CD4-positive, CD25-positive, alpha-beta regulatory T cell (primary cell): ENCODE measurements at places on chromosomes 5 and 9. TPM values are rescaled to one million over a fixed set of nuclear protein-coding genes. Genes with fewer than 3 reads are reported as not detected.

DNA sequence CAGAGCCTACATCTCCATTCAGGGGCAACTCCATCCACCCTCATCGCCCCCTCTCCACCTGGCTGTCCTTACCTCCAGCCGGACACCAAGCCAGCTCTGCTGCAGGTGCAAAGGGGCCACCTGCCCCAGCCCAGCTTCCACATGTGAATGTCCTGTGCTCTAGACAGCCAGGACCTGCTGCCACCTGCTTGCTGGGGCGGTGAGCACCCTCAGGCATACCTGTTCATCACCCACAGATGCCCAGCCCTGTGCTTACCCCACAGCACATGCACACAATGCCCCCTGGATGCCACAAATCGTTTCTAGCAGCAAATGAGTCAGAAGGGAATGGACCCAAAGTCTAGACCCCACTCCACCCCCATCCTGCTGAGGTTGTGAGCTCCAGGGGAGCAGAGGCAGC, 13.3 kb upstream of the NKD2 start:
- H3K27me3 ChIP-seq, result no peaks in the 10 kb centered on the region
- no peak overlapping the region for H3K27ac ChIP-seq
- no peaks in the 10 kb centered on the region for H3K36me3 ChIP-seq
- no peak for DNase-seq
- H3K4me3 ChIP-seq, result no peak overlapping the region

- no peak for DNase-seq
- H3K36me3 ChIP-seq, result no peaks in the 10 kb centered on the region
- no peaks in the 10 kb centered on the region for H3K4me1 ChIP-seq
- no peaks in the 10 kb centered on the region for H3K27me3 ChIP-seq
- H3K27ac ChIP-seq, result no peak overlapping the region
- H3K4me3 ChIP-seq, result no peak overlapping the region
These were observed 51.7 kb upstream of the SRFBP1 start for GRCh38 chr5:121910036-121910435.

DNA sequence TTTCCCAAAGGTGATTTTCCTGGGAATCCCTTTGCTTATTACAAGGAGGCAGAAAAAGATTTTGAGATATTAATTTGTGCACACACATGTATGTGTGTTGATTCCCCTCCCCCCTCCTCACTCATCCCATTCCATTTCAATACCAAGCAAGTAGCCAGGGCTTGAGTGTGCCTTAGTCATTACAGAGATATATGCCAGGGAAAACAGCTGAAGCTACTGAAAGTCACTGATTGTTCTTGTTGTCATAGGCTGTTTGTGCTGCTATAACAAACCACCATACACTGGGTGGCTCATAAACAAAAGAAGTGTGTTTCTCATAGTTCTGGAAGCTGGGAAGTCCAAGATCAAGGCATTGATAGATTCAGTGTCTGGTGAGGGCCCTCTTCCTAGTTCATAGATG, 158.6 kb downstream of the BAAT start:
- no peaks in the 10 kb centered on the region for H3K27me3 ChIP-seq
- no peaks in the 10 kb centered on the region for H3K4me1 ChIP-seq
- DNase-seq, result no peak
- no peak overlapping the region for H3K27ac ChIP-seq
- no peaks in the 10 kb centered on the region for H3K36me3 ChIP-seq

Gene TMEM252
- not detected for total RNA-seq

- no peak overlapping the region for H3K4me3 ChIP-seq
- no peaks in the 10 kb centered on the region for H3K4me1 ChIP-seq
- no peaks in the 10 kb centered on the region for H3K36me3 ChIP-seq
- no peak overlapping the region for H3K27ac ChIP-seq
These were observed 7.8 kb downstream of the FST start for GRCh38 chr5:53488195-53488722.

GRCh38 chr5:96648593-96648992, 13.6 kb upstream of the CAST start:
- H3K4me1 ChIP-seq, result no peaks in the 10 kb centered on the region
- H3K4me3 ChIP-seq, result no peak overlapping the region
- H3K27me3 ChIP-seq, result peaks cover 8% of the 10 kb centered on the region
- no peak overlapping the region for H3K27ac ChIP-seq
- no peak for DNase-seq
- no peaks in the 10 kb centered on the region for H3K36me3 ChIP-seq

DNA sequence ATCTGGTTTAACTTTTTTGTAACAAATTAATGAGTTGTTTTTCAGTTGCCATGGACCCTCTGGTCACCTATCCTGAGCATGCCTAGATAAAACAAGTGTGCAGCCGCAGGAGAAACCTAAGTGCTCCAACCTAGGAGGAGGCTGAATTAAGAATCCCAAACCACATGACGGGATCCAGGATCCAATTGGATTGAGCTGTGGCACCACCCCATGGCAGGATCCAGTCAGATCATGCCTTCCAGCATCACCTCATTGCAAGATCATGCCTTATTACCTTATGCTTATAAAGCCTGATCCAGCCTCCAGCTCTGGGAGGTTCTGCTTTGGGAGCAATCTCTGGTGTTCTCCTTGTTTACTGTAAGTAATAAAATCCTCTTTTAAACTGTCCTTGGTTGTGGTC, 662.0 kb downstream of the TLR4 start:
- no peaks in the 10 kb centered on the region for H3K27me3 ChIP-seq
- no peaks in the 10 kb centered on the region for H3K4me1 ChIP-seq
- H3K36me3 ChIP-seq, result no peaks in the 10 kb centered on the region
- no peak for DNase-seq

DNA sequence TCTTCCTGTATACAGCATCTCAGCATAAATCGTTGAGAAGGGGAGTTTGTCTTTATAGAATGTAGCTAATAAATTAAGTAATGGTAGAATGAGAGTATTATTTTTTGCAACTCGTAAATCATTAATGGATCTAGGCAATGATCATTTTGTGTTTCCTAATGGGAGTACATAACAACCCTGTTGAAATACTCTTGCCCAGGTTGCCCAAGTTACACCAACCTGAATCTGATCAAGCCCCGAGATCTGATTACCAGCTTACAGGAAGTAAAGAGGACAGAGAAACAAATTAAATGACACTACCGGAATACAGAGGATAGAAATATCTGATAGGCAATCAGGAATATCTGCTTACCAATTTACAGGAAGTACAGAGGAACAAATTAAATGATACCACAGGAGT, 107.3 kb downstream of the AOPEP start:
- DNase-seq, result no peak
- H3K27ac ChIP-seq, result no peak overlapping the region
- no peaks in the 10 kb centered on the region for H3K27me3 ChIP-seq
- H3K4me3 ChIP-seq, result no peak overlapping the region
- no peaks in the 10 kb centered on the region for H3K4me1 ChIP-seq
- no peaks in the 10 kb centered on the region for H3K36me3 ChIP-seq

DNA sequence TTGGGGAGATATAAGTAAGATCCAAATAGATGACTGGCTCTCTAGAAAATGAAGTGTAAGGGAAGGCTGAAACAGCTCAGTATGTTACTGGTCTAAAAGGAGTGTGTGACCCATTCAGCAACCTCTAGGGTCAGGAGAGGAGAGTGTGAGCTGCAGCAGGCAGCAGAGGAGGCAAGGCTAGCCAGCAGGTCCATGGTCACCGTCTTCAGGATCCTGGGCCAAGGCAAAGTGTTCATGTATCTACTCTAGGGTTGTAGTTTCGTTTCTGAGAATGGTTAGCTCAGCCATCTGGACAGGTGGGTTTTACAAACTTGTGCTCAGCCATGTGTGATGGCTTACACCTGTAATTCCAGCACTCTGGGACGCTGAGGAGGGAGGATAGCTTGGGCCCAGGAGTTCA, 13.7 kb downstream of the MYO10 start:
- H3K4me1 ChIP-seq, result no peaks in the 10 kb centered on the region
- H3K27me3 ChIP-seq, result no peaks in the 10 kb centered on the region
- DNase-seq, result no peak
- no peaks in the 10 kb centered on the region for H3K36me3 ChIP-seq
- no peak overlapping the region for H3K4me3 ChIP-seq
